ENCODE measurements at places on chromosomes 5 and 9. TPM values are rescaled to one million over a fixed set of nuclear protein-coding genes. Genes with fewer than 3 reads are reported as not detected.

Gene RASEF
- total RNA-seq: not detected

DNA sequence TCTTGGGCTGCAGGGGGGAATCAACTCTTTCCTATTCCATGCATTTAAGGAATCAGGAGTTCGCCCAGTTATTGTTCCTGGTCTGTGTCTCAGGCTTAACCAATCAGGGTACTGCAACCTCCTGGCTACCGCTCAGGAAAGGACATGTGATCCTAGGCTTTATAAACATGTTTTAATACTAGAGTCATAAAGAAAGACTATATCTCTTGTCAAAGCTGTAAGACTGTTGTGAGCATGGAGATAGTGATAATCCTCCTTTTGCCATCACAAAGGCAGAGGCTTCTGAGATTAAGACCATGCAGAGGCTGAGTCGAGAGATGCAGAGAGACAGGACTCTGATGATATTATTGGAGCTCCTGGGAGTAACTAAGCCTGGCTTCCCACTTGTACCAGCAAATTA, 137.0 kb downstream of the YIPF5 start:
- DNase-seq: no peak

DNA sequence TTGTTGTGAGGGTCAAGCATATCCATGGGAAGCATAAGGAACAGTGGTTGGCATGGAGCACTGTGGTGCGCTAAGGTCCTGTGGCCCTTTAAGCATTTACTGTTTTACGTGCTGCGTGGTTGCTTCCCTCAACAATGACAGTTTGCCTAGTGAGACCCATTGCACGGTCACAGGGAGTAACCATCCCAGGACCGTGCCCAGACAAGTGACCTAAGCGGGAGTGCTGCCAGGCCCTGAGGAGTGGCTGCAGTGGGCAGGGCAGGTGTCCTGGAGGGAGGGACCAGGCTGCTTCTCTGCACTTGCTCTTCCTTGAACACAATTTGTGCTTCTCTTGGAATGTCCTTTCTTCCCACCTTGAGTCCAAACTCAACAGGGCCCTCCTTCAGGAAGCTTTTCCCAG, 64.6 kb downstream of the RGS3 start:
- no peak for DNase-seq

DNA sequence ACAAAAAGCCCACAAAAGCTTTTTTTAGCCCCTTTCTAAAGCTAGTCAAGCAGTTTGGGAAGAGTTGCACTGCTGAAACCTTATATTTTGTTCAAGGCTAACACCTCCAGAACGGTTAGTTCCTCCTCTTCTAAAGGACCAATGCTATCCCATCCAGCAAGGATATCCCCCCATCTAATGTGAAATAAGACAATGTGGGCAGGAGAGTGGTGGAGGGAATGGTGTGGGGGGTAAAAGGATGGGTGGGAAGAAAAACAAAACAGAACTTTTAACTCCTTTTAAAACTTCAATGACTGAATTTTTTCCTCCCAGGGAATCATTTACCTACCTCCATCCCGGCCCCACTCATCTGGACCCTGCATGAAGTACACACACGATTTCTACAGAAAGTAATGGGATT, 21.2 kb downstream of the PTCH1 start:
- DNase-seq: no peak

DNA sequence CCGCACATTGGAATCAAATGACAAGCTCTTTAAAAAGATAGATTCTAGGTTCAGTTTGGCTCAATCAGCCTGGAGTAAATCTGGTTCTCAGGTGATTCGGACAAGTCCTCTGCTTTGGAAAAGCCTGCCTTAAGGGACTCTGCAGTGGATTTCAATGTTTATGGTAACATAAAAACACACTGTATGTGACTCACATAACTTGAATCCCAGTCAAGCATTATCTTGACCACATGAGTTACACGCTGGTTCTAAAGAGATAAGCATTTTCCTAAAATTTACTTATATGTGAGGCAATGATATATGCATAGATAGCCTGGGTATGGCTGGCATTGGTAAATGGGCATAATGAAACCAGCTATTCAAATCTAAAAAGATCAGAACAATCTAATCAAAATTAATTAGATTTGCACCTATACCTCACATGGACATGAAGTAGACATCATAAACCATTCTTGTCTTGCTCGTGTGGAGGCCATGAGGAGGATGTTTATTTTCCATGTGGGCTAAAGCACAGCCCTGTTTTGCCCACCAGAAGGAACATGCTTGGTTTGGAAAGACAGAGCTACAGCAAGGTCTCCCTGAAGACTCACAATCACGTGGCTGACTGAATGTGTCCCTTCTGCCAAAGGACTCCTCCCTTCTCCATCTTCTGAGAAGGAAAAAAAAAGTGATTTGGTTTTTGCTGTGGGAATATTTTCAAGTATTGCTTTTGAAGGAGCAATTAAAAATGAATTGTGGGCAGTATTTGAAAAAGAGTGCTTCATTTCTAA, 351.7 kb downstream of the DIRAS2 start:
- DNase-seq: no peak

Gene C5orf52
- total RNA-seq: not detected

Gene ROR2
- not detected for total RNA-seq

Gene STING1
- total RNA-seq: 95.5 TPM

Gene IRX4
- total RNA-seq: not detected

Data from natural killer cell (primary cell).